ENCODE measurements at places on chromosomes 1 and 21. TPM values are rescaled to one million over a fixed set of nuclear protein-coding genes. Genes with fewer than 3 reads are reported as not detected.

Gene TNNT2
- total RNA-seq = 7.5 TPM

Gene WNT3A
- 0.12 TPM for total RNA-seq

Gene SRM
- 170 TPM for total RNA-seq

Gene NIPAL3
- total RNA-seq = 8.6 TPM

Gene SAMSN1
- total RNA-seq = 2.0 TPM

Gene UBL4B
- not detected for total RNA-seq

Gene TRIM63
- total RNA-seq = 0.17 TPM

GRCh38 chr1:2786329-2787162, 14.9 kb downstream of the TTC34 start:
- peak; percentile 78 for DNase-seq

GRCh38 chr21:39009587-39010225, 173.5 kb downstream of the PSMG1 start:
- DNase-seq = no peak

DNA sequence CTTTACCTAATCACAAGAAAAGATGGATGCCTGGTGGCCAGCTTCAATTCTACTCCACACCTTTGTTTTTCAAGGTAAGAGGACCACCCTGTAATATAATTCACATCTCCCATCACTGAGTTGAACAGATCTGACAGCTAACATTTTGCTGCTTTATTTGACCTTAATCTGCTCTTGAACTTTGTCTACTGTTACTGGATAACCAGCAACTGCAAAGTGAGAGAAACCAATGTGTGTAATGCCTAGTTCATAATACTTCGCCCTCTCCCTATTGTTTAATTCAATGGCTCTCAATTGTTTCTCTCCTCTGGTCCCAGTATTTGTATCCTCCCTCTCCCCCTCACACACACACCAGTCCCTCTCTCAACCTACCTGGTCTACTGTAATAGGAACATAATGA, 214.4 kb downstream of the DAB1 start:
- no peak for DNase-seq

- DNase-seq = no peak
Measured at GRCh38 chr1:32066489-32066873, 6.3 kb upstream of the TMEM39B start.

GRCh38 chr1:11918799-11919519, 7.3 kb downstream of the KIAA2013 start:
- DNase-seq = no peak

DNA sequence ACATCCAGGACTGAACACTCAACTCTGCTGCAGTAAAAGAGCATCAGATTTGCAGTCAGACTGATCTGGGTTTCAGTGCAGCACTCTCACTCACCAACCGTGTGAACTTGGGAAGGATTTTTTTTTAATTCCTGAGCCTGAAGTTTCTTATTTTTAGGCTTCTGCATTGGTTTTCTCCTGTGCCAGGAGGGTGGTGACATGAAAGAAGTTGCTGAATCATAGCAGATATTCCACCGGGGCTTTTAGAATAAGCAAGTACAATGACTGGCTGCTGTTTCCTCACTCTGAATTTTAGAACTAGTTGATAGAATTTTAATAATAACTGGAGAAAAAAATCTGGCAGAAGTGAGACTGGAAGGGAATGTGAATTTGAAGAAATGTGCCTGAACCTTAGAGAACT, 11.6 kb downstream of the ADAM30 start:
- DNase-seq = no peak

GRCh38 chr1:50423670-50424000, 392 bp upstream of the DMRTA2 start:
- peak; percentile 87 for DNase-seq

DNA sequence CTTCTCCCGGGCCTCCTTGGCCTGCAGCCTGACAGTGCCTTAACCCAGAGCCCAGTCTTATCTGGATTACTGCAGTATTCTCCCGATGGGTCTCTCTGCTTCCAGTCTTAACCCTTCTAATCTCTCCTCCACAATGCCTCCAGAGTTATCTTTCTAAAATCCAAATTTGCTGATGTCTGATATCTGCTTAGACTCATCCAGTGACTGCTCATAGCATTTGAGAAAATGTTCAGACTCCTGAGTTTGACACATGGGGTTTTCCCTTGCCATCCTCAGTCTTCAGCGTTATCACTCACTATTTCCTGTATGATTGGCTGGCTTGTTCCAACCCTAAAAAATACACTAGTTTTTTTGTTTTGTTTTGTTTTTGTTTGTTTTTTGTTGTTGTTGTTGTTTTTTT, 102.0 kb downstream of the FMN2 start:
- no peak for DNase-seq

DNA sequence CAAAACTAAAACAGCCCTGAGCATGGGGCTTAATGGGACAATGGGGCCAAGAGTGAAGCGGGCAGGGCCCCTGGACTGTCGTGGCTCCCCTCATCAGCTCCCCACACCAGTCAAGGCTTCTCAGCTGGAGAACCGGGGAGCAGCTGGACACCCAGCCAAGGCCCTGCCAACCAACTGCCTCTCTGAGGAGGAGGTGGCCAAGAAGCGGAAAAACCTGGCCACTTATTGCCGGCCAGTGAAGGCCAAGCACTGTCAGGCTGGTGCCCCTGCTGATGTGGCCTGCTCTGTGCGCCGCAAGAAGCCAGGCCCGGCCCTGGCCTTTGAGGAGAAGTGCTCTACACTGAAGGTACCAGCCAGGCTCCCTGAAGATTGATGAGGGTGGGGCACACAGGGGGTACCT, 2.5 kb upstream of the CYB561D1 start:
- no peak for DNase-seq

DNA sequence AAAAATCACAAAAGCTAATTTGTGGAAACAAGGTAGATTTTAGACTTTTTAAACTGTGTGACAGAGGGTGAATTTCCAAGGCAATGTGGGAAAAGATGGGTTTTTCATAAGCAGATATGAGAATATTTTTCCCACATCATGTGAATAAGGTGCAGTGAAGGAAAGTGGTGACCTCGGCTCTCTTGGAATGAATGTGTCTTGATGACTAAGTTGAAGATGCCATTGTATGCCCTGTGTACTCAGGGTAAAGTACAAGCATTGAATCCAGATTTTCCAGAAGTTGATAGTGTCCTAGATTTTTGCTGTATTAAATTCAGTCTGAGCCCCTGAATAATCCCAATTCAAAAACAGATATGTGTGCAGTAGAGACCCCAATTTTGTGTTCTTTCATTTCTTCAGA, 442.6 kb upstream of the ADGRL2 start:
- no peak for DNase-seq

DNA sequence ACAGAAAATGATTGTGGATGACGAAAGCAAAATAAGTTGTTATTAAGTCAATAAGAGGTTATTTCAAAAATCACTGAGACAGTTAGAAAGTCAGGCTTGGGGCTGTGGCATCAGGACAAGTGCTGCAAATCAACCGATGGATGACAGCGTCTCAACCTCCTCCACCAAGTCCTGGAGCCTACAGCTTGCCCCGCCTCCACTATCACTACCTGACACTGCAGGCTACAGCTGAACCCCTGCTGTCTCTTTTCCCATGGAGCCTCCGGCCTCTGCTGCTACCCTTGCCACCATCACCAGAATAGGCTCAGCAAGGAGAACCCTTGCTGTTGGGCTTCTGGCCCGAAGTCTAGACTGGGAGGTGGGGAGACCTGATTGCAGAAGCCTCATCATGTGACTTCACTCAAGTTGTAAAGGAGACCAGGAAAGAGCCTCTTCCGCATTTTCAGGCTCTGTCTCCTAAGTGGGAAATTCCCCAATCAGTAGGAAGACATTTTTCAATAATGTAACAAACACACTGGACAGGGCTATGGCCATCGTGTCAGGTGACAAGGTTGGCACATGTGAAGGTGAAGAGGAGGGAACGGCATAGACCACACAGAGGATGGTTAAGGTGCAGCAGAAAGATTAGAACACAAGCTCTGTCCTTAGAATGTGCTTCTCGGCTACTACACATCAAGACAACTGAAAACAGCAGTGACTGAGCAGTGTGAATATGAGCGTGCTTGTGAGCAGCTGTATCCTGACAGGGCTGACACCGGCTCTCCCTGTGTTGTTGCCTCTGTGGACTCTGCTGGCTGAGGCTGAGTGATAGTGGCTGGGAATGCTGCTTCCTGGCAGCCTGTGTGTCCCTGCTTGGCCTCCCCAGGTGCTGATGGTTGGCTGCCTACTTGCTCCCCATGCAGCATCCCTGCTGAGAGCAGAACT, 660.7 kb downstream of the PTPRU start:
- no peak for DNase-seq

GRCh38 chr1:92211166-92211565, 6.5 kb upstream of the C1orf146 start:
- no peak for DNase-seq

GRCh38 chr1:186244825-186245224, 130.2 kb downstream of the TPR start:
- peak; percentile 68 for DNase-seq

DNA sequence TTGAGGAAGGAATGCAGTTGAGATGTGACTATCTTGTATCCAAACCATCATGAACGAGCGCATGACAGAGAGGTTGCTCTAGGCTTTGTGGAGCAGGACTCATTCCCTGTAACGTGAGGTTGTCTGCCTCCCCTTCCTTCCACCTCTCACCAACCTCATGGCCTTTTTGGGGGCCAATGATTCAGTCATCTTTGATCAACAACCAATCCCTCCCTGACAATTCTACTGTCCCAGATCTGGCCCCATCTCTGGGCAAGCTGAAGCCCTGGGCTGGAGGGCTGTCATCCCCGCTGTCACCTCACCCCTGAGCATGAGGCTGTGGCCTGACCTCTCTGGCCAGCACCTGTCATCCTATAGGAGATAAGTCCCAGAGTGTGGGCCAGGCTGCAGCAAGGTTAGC, 19.7 kb downstream of the MTARC1 start:
- DNase-seq = no peak

DNA sequence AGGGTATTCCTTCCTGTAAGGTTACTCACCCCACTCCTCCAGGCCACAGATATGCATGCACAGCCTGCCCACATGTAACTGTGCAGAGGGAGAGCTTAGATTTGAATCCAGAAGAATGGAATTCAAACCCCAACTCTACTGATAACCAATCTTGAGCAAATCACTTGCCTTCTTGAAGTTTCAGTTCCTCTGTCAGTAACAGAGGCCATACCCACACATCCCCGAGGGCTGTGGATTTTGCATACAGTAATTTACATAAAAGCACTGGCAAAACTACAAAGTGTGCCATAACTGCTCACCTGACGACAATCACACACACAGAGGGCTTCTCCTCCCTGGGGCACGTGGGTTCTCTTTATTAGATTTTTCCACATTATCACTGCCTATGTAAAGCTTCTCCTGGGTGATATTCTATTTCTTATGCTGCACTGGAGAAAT, 18.6 kb downstream of the CD247 start:
- DNase-seq = no peak

GRCh38 chr1:178489399-178489798, 7.4 kb downstream of the CLEC20A start:
- DNase-seq = no peak

- no peak for DNase-seq
Measured at GRCh38 chr1:33698361-33699035, 165.4 kb upstream of the HMGB4 start.

DNA sequence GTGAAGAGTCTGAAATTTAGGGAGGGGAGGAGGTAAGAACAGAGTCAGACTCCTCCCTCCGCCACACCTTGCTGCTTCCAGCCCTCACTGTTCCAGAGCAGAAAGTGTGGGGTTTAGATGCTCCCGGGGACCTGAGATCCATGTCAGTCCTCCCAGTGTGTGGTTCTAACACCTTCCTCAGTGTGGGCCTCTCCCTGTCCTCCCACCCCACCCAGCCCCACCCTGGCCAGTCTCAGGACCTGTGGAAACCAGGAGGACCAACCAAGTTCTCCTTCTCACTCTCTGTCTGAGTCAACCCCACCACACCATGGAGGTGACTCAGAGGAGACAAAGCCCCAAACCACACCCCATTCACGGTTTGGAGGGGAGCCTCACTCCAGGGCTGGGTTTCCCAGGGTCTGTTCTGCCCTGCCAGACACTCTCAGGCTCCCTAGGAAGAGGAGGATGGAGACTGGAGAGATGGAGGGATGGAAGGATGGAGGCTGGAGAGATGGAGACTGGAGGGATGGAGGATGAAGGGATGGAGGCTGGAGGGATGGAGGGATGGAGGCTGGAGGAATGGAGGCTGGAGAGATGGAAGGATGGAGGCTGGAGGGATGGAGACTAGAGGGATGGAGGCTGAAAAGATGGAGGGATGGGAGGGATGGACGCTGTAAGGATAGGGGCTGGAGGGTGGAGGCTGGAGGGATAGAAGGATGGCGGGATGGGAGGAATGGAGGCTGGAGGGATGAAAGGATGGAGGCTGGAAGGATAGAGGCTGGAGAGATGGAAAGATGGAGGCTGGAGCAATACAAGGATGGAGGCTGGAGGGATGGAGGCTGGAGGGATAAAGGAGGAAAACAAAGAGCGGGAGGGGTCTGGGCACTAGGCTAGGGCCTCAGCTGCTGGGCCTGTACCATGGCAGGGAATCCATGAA, 100.9 kb upstream of the RUNX3 start:
- DNase-seq = no peak

GRCh38 chr1:95660736-95661135, 426.7 kb downstream of the RWDD3 start:
- DNase-seq = no peak

DNA sequence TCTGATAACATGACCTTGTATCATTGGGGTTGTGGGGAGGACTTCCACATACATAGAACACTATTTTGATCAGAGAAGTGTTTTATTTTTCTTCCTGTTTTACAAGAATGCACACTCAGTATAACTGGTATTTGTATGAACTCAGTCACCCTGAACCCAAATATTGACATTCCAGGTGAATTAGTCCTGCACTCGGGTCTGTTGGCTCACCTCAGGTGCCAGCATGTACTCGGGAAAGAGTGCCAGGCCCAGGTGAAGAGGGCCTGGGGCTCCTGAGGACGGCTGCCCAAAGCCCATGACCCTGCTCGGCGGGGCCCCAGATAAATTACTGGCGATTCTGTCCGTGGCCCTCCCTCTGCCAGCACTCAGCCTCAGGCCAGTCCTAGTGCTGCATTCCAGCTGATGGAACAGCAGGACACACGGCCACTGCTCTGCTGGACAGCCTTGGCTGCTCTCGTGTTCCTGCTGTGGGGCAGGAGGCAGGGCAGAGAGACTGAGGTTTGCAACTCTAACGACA, 75.4 kb upstream of the TMPRSS2 start:
- DNase-seq = no peak

DNA sequence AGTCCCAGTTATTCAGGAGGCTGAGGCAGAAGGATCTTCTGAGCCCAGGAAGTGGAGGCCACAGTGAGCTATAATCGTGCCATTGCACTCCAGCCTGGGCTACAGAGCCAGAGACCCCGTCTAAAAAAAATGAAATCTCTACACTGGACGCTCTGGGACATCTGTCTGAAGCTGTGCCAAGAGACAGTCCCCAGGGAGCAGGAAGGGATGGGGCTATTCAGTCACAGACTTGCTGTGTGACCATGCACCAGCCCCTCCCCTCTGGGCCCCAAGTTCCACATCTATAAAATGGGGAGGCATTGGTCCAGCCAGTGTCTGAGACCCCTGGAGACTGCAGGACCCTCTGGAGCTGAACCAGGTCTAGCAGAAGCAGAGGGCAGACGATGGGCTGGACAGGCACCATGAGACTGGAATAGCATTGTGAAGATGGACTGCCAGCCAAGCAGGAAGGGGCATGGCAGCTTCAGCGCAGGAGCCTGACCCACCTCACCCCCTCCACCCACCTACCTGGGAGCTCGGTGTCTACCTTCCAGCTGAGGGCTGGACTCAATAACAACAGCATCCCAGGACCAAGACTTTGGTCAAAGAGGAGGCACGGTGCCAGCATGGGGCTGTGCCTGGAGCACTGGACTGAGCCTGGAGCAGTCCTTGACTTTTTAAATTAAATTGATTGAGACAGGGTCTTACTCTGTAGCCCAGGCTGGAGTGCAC, 1.4 kb downstream of the TMEM54 start:
- no peak for DNase-seq

- no peak for DNase-seq
Measured at GRCh38 chr21:24714646-24715200, 892.6 kb downstream of the MRPL39 start.
